Caco-2 (cell line): ENCODE measurements at places on chromosomes 2 and 18.

DNA sequence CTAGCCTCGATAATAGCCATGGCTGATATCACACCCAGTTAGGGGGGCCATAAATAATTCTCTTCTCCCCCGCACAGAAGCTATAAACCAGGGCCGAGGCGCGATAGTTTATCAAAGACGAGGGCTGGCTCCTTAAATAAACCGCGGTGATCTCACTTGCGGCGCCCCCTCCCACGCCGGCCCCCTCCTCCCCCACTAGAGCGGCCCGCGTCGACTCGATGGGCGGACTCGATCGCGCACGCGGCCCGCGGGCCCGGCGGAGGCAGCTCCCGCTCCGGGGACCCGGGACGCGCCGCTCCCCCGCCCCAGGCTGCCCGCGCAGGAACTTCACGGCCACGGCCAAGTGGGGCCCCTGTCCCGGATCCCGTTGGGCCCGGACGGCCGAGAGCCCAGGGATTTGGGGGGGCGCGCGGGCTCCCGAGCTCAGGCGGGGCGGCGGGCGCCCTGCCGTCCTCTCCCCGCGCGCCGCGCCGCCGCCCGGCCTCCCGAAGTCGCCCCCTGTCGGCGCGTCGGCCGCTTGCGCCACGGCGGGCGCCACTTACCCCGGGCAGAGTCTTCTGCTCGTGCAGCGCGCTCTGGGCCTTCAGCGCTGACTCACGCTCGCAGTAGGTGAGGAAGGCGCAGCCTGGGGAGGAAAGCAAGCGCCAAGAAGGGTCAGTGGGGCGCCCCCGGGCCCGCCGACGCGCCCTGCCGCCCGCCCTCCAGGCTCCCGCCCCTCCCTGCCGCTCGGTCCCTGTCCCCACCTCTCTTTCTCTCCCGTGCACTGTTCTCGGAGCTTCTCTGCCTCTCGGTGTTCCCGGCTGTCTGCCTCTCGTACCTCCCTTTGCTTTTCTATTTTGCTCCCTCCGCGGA, 80.4 kb downstream of the CELF4 start:
- no peak for DNase-seq
- no peak overlapping the region for H3K4me3 ChIP-seq
- H3K27me3 ChIP-seq = no peaks in the 10 kb centered on the region
- H3K27ac ChIP-seq = no peak overlapping the region

DNA sequence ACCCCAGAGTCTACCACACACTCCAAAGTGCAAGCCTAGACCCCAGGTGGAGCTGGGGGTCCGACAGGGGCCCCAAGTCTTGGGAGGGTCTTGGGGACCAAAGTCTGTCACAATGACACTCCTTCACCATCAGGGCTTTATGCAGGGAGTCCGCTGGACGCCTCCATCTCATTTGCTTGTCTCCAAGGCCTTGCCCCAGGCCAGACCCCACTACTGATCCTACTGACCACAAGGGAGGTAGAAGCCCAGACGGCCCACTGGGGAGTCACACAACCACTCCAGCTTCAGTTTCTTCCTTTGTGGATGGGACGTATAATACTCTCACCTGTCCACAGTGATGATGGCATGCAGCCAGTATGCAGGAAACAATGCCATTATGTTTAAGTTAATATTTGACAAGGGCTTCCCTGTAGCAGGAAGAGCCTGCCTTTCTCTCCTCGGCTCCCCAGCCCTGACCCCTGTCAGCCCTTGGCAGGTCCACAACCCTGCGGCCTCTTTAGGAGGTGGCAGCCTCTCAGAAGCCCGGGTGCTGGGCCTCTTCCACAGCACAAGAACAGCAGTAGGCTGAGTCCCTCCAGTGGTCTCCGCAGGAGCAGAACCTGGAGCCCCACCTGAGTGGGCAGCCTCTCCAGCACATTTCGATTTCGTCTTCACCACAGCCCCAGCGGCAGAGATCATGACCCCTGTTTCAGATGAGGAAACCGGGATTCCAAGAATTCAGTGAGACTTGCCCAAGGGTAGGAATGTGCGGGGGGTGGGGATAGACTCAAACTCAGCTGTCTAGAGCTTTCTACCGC, 6.5 kb downstream of the BIN1 start:
- no peaks in the 10 kb centered on the region for H3K27me3 ChIP-seq
- no peak overlapping the region for H3K4me3 ChIP-seq
- H3K4me1 ChIP-seq = peaks cover 85% of the 10 kb centered on the region
- peak overlapping the region; percentile 94 for H3K27ac ChIP-seq
- H3K36me3 ChIP-seq = peaks cover 7% of the 10 kb centered on the region

DNA sequence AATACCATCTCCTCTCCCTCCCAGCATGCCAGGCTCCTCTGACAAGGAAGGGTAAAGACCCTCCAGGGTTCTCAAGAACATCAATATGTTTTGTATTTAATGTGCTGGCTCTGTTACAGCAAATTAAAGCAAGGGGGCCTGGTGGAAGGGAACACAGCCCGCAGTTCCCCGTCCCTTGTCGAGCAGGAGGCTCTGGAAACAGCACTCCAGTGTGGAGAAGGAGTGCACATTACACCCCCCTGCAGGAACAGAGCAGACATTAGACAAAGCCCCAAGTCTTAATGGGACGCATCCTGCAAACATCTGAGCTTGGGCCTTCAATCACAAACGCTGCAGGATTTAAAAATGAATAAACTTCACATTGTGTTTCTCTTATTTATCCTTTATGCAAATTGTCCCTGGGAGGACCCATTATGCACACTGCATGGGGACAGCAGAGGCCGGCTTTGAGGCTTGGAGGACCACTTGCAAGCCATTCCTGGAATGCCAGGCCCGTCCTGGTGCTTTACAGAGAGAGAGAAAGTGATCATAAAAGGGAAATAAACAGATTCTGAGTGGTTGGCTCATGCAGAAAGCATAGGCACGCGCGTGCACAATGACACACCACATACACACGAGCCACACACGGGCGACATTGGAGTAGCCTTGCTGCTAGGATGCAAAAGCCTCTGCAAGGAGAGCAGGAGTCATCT, 328.7 kb downstream of the SMAD2 start:
- H3K4me1 ChIP-seq = no peaks in the 10 kb centered on the region
- H3K27ac ChIP-seq = no peak overlapping the region
- H3K36me3 ChIP-seq = no peaks in the 10 kb centered on the region

DNA sequence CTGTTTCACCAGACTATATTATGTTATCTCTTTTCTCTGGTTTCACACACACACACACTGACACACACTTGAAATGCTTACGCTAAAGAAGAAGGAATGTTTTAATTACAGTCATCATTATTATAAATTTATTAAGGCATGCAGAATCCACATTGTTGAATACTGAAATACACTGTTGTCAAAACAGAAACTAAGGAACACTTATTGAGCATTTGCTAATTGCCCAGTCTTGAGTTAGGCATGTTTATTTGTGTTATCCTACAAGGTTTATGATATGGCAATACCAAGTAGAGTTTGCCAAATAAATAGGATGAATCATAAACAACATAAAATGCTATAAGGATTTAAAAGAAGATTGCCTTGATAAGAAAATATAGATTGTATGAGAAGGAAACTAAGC, 917.0 kb upstream of the PIK3C3 start:
- H3K4me3 ChIP-seq = no peak overlapping the region
- no peaks in the 10 kb centered on the region for H3K4me1 ChIP-seq
- no peaks in the 10 kb centered on the region for H3K27me3 ChIP-seq
- H3K27ac ChIP-seq = no peak overlapping the region

DNA sequence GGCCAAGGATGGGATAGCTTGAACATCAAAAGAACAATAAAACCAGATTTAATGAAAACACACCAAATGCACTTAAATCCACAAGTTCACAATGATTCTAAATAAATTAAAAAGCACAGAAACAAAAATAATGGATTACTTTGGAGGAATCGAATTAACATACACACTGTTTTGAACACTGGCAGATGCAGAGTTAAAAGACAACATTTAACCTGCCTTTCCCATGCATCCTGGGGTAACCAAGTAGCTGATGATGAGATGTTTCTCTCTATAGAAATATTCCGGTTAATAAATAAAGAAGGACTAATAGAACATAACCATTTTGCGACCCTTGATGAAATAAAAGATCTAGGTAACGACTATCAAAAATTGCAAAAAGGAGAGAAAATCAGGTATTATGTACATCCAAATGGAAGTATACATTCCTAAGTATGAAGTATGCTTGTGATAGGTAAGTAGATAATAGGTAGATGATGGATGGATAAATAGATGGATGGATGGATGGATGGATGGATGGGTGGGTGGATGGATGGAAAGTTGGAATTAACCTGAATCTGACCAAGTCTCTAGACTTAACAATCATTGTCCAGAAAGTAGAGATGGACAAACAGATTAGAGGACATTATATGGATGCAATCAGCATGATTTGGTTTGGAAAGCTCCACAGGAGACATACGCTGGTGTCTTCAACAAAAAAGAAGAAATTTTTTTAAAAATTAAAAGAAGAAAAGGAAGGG, 57.4 kb upstream of the MYCN start:
- DNase-seq = no peak
- no peaks in the 10 kb centered on the region for H3K27me3 ChIP-seq
- no peak overlapping the region for H3K4me3 ChIP-seq
- no peaks in the 10 kb centered on the region for H3K36me3 ChIP-seq
- H3K4me1 ChIP-seq = no peaks in the 10 kb centered on the region

GRCh38 chr2:102581911-102582310, 37.4 kb upstream of the SLC9A2 start:
- H3K27ac ChIP-seq = no peak overlapping the region
- no peaks in the 10 kb centered on the region for H3K36me3 ChIP-seq
- DNase-seq = no peak
- H3K27me3 ChIP-seq = no peaks in the 10 kb centered on the region

GRCh38 chr2:172888714-172889669, 153.3 kb downstream of the RAPGEF4 start:
- no peak overlapping the region for H3K27ac ChIP-seq
- no peaks in the 10 kb centered on the region; the same call in 1 of the 2 replicates for H3K27me3 ChIP-seq
- no peaks in the 10 kb centered on the region for H3K36me3 ChIP-seq
- H3K4me3 ChIP-seq = no peak overlapping the region

- H3K27ac ChIP-seq = no peak overlapping the region
- H3K4me1 ChIP-seq = no peaks in the 10 kb centered on the region
- H3K36me3 ChIP-seq = no peaks in the 10 kb centered on the region
- no peak for DNase-seq
- H3K27me3 ChIP-seq = no peaks in the 10 kb centered on the region; the same call in 1 of the 2 replicates
Measured at GRCh38 chr2:68807821-68808266, 63.4 kb downstream of the BMP10 start.

GRCh38 chr2:146124741-146125140, 1604.8 kb upstream of the ZEB2 start:
- no peak overlapping the region for H3K4me3 ChIP-seq
- no peak overlapping the region for H3K27ac ChIP-seq
- H3K36me3 ChIP-seq = no peaks in the 10 kb centered on the region
- no peak for DNase-seq

DNA sequence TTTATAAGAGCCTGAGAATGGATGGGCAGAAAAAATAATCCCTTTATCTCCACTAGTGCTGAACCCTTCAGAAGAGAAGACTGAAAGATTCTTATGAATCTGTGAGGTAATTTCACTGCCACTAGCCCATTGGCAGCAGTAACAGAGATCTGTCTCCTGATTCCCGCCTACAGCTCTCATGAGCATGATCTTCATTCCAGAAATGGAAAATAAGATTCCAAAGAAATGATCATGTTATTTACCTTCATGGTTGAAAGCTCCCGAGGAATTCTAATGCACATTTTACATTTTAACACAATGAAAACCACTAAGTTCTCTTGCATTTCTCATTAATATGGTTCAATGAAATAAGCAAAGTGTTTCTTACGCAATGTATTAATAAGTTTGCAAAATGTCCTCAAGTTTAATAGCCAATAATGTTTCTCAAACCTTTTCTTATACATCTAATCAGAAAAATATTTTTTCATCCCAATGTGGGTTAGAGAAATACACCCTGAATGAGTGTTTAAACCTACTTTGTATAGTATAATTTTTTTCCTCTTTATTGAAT, 905.6 kb downstream of the TMEM182 start:
- no peak for DNase-seq
- no peak overlapping the region for H3K4me3 ChIP-seq
- no peaks in the 10 kb centered on the region for H3K36me3 ChIP-seq
- no peak overlapping the region for H3K27ac ChIP-seq
- no peaks in the 10 kb centered on the region for H3K27me3 ChIP-seq

GRCh38 chr2:122249673-122250072, 494.2 kb downstream of the TSN start:
- no peaks in the 10 kb centered on the region for H3K36me3 ChIP-seq
- H3K27ac ChIP-seq = no peak overlapping the region
- DNase-seq = no peak
